SW 1271 (cell line): ENCODE measurements at places on chromosomes 11 and 22.

- DNase-seq = no peak
Measured at GRCh38 chr11:45933846-45934579, 11.6 kb downstream of the LARGE2 start.

DNA sequence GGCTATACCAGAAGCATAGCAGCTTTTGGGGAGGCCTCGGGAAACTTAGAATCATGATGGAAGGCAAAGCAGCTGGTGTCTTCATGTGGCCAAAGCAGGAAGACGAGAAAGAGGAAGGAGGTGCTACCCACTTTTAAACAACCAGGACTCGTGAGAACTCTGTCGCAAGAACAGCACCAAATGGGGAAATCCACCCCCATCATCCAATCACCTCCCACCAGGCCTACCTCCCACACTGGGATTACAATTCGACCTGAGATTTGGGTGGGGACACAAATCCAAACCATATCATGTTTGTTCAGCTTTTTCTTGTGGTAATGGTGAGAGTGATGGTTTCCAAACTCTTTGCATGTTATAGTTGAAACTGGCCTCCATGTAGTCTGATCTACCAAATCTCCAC is 32.5 kb upstream of the OR10D3 start:
- DNase-seq = no peak

DNA sequence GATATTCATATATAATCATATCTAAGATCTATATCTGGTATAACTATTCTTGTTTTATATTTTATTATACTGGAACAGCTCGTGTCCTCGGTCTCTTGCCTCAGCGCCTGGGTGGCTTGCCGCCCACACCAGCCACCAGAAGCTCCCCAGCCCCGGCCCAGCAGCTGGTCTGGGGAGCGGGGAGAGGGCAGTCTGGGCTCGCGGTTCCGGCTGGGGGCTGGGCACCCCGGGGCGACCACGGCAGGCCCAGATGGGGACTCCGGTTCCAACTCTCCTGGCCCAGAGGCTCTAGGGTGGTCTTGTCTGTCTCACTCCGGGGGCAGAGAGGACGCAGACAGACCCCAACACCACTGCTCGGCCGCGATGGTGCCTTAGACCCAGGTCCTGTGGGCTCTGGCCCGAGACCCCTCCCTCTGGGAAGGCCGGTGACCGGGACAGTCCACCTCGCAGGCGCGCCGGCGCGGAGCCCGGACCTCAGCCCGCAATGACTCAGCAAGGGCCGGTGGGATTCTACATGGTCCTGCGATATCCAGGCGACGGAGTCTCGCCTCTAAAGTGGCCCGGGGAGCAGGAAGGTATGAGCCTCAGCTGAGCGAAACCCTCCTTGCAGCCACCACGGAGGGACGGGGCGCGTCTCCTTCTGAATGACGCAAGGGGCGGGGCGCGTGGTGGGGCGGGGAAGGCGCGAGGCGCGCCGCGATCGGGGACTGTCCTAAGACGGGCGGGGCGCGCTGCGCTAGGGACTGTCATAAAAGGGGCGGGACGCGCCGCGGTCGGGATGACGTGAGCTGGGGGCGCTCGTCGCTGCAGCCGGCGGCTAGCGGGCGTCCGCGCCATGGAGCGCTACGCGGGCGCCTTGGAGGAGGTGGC is at the start of gene DGCR6:
Gene DGCR6 (plus strand): TSS at position 781 of the 870 bp plus-strand sequence. CDS start 55 bp downstream, at position 836.
- DNase-seq = no peak

DNA sequence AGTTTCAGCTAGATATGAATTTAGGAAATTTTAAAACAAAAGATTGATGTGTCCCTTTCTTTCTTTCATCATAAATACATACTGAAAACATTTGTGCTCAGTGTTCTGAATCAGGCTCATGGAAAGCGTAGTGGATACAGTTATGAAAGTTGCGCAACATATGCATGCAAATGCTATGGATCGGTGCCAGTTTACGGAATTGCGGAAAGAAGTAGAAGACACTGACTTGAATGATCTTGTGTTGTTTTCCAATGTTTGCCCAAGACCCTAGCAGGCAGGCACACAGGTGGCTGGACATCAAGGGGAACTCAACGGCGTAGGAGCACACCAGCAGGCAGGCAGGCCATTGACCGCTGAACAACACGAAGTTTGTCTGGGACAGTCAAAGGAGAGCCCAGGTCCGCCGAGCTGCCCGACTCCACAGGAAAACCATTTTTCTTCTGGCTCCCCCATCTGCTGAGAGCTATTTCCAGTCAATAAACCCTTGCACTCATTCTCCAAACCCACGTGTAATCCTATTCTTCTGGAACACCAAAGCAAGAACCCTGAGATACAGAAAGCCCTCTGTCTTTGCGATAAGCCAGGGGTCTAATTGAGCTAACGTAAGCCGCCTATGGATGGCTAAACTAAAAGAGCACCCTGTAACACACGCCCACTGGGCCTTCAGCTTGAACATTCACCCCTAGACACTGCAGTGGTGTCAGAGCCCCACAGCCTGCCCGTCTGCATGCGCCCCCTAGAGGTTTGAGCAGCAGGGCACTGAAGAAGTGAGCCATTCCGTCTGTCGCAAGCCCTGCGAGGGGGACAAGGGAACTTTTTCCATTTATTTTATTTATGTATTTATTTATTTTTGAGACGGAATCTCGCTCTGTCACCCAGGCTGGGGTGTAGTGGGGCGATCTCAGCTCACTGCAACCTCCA is 7.4 kb upstream of the BIRC3 start:
- no peak for DNase-seq

DNA sequence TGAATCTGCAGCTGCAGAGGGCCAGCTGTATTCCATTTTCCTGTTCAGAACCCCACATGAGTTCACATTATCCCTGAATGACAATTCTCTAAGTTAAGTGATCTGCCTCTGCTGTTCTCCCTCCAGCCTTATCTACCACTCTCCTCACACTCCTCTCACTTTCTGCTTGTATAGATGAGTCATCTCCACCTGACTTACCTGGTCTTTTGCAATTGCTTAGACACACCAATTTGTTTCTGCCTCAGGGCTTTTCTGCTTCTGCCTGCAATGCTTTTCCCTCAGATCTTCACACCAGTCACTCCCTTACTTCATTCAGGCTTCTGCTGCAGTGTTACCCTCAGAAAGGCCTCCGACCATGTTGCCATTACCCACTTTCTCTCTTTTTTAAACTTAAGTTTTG is 118.1 kb downstream of the ATM start:
- no peak for DNase-seq

DNA sequence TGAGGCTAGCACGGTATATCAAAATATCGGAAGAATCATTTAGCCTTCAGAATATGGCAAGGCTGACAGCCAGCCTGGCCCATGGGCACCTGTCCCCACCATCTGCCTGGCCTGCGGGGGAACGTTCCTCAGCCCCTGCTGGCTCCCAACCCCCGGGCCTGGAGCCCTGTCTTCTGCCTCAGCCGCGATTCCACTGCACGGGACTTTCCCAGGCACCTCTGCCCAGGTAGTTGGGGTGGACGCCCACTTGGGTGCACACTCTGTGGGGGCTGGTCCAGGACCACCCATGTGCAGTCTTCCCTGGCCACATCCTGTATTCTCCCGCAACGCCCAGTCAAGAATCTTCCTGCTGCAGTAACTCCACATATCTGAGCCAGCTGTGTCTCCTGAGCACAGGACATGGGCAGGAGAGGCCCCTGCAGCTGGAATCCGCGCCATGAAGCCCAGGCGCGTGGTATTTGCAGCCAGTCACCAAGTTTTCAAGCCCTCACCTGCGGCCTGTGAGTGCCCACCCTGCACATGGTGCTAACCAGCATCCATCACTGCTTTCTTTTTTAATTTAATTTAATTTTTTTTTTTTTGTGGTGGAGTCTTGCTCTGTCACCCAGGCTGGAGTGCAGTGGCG is 77.9 kb downstream of the KCNQ1 start:
- no peak for DNase-seq

GRCh38 chr22:28822930-28823551 is 22.7 kb upstream of the XBP1 start:
- no peak for DNase-seq

DNA sequence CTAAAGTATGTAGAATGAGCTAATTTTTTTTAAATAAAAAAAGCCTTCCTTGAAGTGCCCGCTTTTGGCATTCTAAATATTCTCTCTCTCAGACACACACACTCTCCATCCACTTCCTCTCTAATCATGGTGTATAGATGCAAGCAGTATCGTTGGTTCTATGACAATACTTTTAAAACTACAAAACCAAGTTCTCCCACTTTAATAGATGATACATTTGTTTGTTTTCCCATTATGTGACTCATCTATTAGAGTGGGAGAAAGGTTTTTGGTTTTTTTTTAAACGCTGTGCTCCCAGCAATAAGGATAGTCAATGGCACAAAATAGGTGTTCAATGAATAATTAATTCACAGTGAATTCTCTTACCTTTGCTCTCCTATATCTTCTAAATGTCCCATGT is 44.6 kb downstream of the FZD4 start:
- no peak for DNase-seq

DNA sequence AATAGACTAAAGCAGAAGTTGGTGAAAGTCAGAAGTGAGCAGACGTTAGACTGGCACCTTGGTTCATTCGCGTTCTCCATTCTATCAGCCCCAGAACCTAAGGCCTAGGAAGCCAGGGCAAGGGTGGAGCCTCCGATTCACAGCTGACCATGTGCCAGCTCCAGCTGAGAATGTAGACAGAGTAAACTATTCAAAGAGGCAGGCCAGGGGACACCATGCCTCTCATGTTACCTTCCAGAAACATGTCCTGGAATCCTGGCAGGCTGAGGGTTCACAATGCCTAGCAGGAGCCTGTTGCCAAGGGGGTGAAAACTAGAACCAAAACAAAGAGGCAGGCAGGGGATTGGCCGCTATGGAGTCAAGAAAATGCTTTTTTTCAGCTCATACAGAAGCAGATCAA is 224.4 kb upstream of the POU2AF2 start:
- DNase-seq = no peak
